ENCODE measurements at places on chromosomes 2 and 18.

- DNase-seq, result no peak
Measured at GRCh38 chr2:30527411-30527810, 80.4 kb downstream of the LCLAT1 start.

DNA sequence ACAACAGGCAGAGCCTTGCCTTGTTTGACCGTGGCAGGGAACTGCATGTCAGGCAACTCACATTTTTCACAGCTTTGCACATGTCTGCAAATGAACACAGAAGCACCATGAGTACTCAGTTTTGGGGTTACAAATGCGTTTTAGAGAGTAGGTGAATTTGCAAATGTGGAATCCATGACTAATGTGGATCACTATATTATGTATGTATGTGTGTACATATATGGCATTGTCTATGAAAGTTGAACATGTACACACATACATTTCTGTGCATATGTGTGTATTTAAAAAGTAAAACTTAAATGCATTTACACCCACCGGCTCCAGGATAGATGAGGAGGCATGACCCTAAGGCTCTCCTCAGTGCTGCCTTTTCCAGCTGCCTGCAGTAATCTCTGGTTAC is 65.1 kb downstream of the SOWAHC start:
- DNase-seq, result no peak

GRCh38 chr2:42844901-42845821 is 52.8 kb upstream of the HAAO start:
- no peak for DNase-seq

DNA sequence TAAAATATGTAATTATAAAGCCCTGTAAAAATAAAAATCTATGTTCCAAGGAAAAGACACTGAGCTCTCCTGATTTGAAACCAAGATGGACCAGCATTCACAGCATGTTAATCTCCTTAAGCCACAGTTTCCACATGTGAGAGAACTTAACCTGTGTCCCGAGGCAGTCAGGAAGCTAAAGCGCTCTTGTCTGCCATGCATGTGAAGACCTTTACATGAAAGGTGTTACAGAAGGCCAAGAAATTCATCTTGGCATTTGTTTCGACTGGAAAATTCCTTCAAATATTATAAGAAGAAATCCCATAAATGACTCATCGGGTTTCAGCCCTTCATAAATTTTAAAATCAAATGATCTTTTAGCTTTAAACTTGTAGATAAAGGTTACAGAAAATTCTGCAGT is 328.6 kb downstream of the CDH2 start:
- DNase-seq, result no peak

GRCh38 chr2:108591163-108591562 is 56.9 kb downstream of the LIMS1 start:
- DNase-seq, result no peak

- DNase-seq, result peak; percentile 25
Measured at GRCh38 chr18:13216711-13217465, 1.7 kb upstream of the LDLRAD4 start.

- DNase-seq, result no peak
Measured at GRCh38 chr2:95578539-95578938, 13.3 kb upstream of the TRIM43 start.

DNA sequence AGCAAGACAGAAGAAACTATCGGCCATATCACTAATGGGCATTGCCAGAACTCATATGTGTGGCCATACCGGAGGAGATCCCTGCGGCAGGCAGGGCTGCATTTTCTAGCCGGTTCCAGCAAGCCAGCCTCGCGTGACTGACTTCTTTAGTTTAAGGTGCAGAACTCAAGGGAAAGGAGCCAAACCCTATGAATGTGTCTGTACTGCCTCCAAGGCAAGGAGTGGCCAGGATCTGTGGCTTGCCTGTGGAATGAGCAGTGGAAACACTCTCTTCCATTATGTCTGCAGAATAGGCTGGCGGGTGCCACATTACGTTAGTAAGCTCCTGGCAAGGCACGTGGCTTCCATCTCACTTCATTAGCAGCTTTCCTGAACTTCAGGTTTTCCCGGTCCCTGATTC is 137.6 kb downstream of the ATL2 start:
- no peak for DNase-seq

- no peak for DNase-seq
Measured at GRCh38 chr2:81786811-81787210, 1482.3 kb upstream of the LRRTM1 start.

DNA sequence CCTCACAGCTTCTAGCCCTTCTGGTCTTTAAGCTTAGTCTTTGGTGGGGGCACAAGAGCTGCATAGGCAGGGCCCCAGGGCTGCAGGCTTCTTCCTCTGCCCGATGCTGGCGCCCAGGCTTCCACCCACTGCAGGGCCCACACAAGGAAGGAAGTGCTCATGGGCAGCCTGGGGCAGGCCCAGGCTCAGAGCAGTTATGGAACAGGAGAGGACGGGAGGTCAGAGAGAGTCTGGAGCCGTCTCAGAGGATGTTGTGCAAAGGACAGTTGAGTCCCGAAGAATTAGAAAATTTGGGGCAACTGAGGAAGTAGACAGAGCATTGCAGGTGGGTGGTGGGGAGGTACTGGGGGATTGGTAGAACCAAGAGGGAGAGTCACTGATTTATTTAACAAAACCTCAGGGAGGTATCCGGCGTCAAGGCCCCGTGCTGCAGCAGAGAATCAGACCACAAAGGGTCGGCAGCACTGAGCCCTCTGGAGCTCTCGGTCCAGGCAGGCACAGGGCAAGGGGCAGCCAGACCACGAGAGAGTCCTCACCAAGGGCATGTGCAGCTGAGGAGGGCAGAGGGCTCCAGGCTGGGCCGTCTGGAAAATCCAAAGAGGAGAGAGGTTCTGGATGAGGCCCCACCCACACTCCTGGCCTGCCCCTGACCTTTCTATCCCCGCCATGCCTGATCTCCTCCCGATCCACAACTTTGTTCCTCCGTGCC is 110.8 kb upstream of the GLI2 start:
- DNase-seq, result no peak

GRCh38 chr18:26741048-26741447 is 124.5 kb downstream of the AQP4 start:
- DNase-seq, result no peak

- DNase-seq, result no peak
Measured at GRCh38 chr18:4285525-4285924, 169.6 kb downstream of the DLGAP1 start.

DNA sequence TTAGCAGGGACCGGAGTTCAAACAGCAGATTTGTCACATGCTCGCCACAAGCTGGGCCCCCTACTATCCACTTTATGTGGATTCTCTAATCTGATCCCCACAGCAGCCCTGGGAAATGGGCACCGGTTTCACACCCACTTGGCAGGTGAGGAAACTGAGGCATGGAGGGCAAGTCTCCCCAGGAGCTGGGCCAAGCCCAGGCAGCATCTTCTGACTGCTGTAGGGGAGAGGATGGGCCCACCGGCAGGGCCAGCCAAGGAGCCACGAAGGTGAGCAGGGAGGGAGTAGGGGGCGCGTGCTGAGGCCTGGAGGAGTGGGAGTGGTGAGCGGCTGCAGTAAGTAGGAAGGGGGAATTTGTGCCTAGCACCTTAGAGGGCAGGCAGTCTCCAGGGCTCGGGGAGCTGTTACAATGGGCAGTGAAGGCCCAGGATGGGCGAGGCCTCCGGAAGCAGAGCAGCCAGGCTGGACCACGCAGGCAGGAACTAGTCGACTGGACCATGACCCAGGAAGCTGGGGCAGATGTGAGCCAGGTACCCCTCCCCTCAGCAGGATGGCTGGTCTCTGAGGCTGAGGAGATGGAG is 37.1 kb downstream of the COA5 start:
- no peak for DNase-seq

DNA sequence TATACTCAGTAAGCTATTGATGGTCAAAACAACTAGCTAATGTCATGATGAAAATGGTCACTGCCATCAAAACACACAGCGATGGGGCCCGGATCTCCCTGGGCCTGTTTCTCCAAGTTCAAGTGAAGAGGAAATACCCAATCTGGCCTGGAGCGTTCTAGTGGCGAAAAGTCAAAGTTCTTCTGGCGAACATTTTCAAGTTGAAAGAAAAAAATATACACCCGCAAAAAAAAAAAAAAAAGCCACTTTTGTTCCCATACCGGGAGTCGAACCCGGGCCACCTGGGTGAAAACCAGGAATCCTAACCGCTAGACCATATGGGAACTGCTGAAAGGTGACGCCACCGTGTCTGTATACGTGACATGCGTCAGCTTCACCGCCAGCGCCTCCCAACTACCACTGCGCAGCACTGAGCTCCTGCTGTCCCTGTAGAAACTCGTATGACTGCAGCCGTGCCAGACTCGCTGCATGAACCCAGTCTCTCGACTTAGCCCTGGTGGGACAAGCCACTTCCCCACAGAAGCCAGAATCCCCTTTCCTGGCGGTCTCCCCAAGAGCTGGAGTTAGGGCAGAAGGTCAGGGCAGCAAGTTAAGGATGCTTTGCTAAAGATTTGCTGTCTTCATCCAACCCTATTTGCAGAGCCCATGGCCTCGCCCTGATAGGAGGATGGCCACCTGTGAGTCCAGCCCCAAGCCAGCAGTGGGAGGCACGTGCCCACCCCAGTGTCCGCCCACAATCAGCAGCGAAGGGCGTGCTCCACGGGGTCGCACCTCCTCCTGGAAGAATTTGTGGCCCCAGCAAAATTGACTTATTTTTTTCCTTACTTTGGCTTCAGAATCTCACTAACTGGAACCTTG is 5.6 kb upstream of the IMP4 start:
- DNase-seq, result no peak

DNA sequence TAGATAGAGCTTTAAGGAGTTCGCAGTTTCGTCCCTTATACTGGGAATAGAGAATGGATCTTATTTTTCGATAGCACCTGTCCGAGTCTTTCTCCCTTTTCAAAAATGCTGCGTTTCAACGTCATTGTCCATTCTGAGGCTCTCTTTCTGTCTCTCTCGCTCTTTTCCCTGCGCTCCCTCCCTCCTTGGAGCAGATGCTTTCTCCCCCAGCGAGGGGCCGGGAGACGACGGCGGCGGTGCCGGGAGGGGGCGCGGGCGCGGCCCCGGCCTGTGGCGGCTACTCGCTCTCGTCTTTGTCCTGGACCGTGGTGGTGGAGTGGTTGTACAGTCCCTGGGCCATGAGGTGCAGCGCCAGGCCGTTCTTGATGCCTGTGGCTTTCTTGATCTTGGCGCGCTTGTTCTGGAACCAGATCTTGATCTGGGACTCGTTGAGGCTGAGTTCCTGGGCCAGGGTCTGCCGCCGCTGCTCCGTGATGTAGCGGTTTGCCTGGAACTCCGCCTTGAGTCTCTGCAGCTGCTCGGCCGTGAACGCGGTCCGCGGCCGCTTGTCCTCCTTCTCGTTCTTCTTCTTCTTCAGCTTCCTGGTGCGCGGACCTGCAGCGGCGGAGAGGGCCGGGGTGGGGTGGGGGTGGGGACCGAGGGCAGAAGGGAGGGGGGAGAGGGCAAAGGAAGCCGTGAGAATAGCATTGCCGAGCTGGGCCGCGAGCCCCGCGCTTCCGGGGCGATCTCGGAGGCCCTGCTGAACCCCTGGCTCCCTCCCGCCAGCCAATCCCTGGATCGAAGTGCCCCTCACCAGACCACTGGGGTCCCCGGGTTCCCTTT is 4.6 kb downstream of the EN1 start:
- no peak for DNase-seq

DNA sequence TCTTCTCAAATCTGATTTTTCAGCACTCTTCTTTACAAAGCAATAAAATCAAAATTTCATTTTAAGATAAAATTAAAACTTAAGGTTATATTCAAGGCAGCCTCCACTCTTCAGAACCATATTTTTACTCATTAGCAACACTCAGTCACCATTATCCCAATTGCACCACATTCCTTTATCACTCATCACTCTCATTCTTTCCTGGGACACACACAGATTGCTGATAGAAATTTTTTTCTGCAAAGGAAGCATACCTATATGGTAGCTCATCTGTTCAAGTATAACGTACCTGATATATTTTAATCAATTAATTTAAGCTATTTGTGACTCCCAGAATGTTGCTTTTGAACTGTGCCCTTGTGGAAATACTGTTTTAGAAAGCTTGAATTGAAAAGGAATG is 1559.3 kb upstream of the ZEB2 start:
- DNase-seq, result no peak

DNA sequence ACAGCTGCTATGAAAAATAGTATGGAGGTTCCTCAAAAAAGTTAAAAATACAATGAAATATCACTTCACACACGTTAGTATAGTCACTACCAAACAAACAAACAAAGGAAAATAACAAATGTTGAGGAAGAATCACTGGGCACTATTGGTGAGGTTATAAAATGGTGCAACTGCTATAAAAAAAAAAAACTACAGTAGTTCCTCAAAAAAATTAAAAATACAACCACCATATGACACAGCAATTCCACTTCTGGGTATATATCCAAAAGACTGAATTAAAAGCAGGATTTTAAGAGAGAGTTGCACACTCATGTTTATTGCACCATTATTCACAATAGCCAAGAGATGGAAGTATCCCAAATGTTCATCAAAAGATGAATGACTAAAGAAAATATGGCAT is 80.9 kb upstream of the POU3F3 start:
- no peak for DNase-seq

DNA sequence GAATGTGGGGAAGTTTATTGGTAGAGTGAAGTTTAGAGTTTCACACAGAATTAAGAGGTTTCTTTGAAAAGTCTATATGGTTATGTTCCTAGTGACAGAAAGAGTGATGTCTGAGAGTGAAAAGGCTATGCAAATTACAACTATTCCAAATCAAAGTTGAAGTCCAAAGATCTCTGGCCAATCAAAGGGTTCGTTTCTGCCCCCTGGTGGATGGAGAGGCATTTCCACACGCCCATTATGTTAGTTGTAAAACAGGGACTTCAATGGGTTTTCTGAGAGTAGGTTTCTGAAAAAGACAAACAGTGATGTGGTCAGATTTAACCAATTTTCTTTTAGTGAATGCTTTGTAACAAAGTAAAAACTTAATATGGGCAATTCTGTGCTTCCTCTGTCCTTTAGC is 441.5 kb upstream of the POU3F3 start:
- DNase-seq, result no peak

GRCh38 chr2:63790491-63790890 is 51.2 kb upstream of the UGP2 start:
- no peak for DNase-seq
